Camera-type eye (tissue), 1 donor: ENCODE measurements at places on chromosomes 13 and 19. TPM values are rescaled to one million over a fixed set of nuclear protein-coding genes. Genes with fewer than 3 reads are reported as not detected.

ZNF66 gene
- total RNA-seq = 17.3 TPM

PBX4 gene
- total RNA-seq = 8.6 TPM

RETN gene
- total RNA-seq = not detected

HIPK4 gene
- total RNA-seq = not detected

CYP4F2 gene
- not detected for total RNA-seq

ZNF850 gene
- 13.0 TPM for total RNA-seq
